ENCODE measurements at places on chromosomes 3 and 15.
A peak's percentile ranks its signal among the peaks of the same experiment; 100 is the strongest.

GRCh38 chr15:52181938-52182780 is 9.0 kb downstream of the GNB5 start:
- DNase-seq, result no peak

GRCh38 chr15:92366381-92366780 is 27.3 kb upstream of the ST8SIA2 start:
- no peak for DNase-seq

GRCh38 chr3:93988764-93989163 is 8.8 kb downstream of the ARL13B start:
- no peak for DNase-seq

- DNase-seq, result no peak
These were observed 2.0 kb upstream of the CLDN16 start for GRCh38 chr3:190385731-190386688.

DNA sequence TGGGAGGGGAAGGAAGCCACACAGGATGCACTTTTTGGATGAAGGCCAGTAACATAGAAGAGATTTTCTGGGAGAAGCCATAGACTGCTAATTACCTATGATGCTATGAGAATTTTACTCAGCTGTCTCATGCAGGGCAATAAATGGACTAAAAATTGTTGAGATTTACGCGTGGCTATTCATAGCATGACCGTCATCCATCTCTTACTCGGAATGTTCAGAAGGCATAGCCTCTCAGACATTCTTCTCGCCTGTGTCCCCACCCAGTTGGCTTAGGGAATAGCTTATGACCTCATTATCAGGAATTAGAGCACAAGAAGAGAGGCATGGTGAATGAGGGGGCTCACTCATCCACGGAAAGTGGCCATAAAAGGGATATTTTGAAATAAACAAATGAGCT is 107.9 kb upstream of the ATP10A start:
- no peak for DNase-seq

DNA sequence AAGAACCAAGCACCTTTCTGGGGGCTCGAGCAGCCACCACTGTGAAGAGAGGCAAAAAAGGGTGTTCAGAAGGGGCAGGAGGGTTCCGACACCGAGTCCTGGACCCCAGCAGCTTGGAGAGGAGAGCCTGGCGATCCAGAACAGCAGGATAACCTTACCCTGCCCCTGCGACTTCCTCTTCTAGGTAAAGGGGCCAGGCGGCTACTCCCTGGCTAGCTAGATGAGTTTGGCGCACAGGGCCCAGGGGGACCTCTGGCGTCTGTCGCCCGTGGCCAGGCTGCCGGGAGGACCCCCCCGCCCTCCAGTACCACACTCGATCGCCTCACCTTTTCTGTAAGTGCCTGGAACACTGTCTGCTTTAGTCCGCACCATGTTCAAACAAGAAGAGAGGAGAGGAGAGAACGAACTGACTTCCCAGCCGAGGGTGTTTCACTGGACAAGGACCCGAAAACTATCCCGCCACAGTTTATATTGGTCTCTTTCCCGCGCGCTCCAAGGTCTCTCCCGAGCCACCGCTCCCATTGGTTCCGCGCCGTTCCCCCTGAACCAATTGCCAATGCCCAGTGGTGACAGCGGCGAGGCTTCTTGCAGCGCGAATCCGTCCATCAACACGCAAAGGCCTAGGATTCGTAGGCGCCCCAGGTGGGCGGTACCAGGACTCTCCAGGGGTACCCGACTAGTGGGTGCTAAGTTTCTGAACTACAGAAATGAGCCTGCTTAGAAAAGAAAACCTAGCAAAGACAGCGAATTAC is at the start of gene PCLAF:
Gene PCLAF, minus strand, starts transcription at position 442 of the 752 bp plus-strand sequence. Its CDS starts 70 bp downstream, at position 372.
- DNase-seq, result peak; percentile 94

GRCh38 chr3:62197350-62198012 is 175.9 kb downstream of the FEZF2 start:
- no peak for DNase-seq

DNA sequence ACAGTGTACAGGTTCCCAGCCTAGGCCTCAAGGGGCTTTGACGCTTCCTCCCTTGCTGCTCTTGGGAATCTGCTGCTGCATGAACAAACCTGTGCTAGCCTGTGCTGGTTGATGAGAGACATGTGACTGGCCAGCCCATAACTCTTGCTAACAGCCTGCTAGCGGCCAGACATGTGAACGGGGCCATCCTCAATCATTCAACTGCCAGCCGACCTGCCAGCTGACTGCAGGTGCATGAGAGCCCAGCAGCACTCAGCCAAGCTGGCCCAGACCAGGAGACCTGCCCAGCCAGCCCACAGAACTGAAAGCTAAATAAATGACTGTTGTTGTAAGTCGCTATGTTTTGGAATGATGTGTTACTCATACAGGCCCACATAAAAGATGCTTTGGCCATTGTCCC is 82.4 kb upstream of the DLG1 start:
- peak; percentile 48 for DNase-seq

DNA sequence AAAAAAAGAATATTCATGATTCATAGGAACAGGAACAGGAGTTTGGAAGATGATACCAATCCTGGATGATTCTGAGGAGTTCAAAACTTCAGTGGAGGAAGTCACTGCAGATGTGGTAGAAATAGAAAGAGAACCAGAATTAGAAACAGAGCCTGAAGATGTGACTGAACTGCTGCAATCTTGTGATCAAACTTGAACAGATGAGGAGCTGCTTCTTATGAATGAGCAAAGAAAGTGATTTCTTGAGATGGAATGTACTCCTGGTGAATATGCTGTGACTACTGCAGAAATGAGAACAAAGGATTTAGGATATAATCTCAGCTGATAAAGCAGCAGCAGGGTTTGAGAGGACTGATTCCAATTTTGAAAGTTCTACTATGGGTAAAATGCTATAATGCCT is 72.7 kb downstream of the GSK3B start:
- no peak for DNase-seq

GRCh38 chr3:167938516-167938915 is 157.2 kb downstream of the GOLIM4 start:
- no peak for DNase-seq

GRCh38 chr3:10344147-10344943 is 23.4 kb upstream of the SEC13 start:
- DNase-seq, result peak; percentile 23

DNA sequence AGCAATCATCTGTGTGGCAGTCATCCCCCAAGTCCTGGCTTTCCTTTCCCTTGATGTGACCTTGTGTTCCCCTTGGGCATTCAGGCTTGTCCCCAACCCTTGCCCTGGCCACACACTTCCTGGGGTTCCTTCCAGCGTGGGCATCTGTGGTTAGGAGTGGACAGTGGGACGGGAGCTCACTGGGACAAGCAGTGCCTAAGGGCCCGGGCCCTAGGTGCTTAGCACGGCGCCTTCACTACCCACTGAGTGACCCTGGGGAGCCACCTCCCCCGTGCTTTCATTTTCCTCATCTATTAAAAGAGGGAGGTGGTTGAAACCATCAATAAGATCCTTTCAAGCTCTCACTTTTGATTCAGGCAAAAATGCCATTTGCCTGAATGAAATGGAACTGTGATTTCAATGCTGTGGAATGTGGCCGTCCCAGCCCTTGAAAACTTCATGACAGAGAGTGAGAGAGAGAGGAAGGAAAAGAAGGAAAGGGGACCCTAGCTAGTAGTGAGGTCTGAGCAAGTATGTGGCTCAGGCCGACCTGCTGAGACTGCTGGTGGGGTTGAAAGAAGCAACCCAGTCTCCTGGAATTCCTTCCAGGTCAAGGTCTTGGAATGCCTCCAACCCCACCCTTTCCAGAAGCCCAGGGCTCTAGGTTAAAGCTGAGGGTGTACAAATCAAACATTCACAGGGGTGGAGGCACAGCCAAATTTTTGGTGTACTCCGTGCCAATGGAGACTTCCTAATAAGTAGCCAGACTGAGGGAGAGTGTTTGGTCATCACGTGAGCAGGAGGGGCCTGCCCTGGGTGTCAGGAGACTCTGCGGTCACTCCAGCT is 302.9 kb downstream of the TLE3 start:
- DNase-seq, result no peak

GRCh38 chr15:35626571-35627318 is 80.8 kb upstream of the DPH6 start:
- no peak for DNase-seq

DNA sequence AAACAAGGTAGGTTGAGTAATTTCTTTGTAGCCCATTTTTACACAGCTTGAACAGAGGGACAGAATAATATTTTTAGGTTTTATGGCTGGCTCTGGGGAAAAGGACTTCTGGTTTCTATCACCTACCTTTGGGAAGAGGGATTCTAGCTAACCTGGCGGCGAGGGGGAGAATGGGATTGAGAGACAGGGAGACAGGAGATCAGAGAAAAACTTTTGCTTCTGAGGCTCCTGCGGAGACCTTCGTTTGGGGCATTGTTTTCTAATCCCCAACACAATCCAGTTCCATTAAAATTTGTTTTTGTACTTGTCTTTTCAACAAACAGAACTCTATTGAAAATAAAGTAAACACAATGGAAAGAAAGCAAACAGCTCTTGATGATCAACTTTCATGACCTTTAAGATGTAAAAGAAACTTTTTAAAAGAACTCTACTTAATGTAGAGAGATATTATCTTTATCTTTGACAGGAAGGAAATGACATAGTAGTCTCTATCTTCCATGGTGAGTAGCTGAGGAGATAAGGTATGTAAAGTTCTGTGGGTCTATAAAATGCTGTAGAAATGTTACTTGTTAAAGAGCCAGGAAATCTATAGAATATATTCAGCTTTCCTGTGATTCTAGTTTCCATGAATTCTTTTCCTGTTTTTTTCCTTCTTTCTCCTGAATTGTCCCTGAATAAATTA is 37.0 kb upstream of the P2RY1 start:
- no peak for DNase-seq

DNA sequence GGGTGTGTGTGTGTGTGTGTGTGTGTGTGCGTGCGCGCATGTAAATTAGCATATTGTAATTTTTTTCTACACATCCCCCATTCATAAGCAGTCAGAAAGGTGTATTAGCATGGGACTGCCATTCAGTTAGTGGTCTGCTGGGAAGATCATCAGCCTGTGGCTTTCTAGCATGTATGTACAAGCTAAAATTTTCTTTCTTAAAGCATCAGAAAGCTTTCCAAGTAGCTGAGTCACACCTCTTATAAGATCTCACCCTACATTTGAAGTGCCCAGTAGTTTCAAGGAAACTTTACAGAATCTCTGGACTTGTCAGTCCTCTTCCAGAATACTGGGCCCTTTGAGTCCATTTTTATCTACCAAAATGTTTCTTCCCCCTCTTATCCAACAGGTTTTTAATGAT is 411.4 kb upstream of the TPRG1 start:
- no peak for DNase-seq

GRCh38 chr15:78147566-78147965 is 1.6 kb upstream of the IDH3A start:
- no peak for DNase-seq

DNA sequence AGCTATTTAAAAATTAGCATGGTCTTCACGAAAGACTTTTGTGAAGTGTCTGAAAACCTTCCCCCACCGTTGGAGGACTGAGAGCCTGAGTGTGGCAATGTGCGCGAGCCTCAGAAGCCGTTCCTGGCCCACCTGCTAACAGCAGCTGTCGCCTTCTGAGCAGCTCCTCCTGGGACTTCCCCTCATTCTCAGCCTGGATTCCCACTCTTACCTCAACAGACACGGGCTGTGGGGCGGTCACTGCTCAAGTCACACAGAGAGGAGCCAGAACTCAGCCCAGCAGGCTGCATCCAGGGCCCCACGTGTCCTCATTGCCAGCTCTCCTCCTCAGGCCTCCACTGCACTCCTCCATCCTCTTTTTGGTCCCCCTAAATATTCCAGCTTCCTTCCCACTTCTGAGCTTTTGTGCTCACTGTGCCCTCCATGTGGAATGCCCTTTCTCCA is 7.8 kb downstream of the DNASE1L3 start:
- no peak for DNase-seq

DNA sequence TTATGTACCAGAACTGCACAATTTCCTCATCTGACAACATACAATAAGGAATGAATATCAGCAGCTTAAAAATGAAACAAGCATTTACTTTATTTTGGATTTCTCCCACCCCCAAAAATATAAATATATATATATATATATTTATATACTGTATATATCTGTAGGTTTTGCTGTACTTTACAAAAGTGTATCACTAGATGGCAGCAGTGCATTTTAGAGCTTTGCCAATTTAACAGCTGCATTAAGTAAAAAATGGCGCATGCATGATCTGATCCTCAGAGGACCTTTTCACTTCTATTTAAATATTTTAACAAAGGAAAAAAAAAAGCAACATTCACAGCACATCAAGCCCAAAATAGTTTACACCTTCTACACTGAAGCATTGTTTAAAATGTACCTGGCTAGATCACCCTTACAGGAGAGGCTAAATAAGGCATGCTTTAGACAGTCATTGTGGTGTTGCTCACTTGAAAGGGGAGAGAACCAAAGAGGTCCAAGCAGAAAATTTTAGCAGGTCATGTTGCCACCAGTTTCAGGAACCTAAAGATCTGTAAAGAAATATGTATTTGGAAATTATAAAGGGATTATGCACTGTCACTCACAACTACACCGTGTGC is 72.6 kb downstream of the NPTN start:
- peak; percentile 82 for DNase-seq

DNA sequence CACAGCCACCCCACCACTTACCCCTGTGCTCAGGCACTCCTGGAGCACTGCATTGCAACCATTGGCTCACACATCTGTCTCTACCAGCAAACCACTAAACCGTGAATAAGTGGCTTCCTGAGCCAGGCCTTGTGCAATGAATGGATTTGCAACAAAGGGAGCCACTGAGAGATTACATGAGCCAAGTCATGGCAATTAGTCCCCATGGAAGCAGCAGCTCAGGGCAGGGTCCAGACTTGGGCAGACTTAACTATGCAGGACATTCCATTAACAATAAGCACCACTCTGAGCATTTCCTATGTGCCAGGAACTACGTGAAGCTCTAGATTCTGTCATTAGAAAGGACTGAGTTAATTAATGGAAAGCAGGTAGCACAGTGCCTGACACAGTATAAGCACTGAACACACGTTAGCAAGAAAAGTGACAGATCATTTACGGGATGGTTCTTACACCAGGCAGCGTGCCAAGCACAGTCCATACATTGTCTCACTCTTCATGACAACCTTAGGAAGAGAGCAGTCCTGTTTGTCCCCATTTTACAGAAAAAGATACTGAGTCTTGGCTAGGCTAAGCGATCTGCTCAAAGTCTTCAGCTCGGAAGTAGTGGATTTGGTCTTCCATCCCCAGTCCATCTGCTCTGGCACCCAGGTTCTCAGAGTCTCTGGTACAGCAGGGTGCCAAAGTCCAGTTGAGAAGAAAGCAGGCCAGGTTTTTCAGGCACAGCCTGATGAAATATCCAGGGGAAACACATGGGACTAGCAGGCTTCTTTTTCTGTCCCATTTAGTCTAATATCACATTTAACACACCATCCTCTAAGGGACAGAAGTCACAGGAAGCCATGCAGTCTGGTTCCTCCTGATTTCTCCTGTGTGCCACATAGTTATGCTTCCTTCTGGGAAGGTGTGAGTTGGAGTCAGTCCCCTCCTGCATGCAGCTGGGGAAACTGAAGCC is 44.1 kb downstream of the LIPC start:
- peak; percentile 29 for DNase-seq

- DNase-seq, result no peak
These were observed 52.0 kb downstream of the DNAJC13 start for GRCh38 chr3:132469326-132469725.

DNA sequence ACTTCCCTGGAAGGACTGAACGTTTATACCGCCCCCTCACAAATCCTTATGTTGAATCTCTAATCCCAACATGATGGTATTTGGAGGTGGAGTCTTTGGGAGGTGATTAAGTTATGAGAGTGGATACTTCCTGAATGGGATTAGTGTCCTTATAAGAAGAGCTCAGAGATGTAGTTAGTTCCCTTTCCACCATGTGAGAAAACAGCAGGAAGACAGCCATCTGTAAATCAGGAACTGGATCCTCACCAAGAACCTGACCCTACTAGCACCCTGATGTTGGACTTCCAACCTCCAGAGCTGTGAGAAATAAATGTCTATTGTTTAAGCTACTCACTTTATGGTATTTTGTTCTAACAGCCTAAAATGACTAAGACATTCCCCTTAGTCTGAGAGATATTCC is 33.3 kb upstream of the SACM1L start:
- DNase-seq, result no peak

Data from pons (tissue), 1 donor.